ENCODE measurements at places on chromosomes 7 and 10.

DNA sequence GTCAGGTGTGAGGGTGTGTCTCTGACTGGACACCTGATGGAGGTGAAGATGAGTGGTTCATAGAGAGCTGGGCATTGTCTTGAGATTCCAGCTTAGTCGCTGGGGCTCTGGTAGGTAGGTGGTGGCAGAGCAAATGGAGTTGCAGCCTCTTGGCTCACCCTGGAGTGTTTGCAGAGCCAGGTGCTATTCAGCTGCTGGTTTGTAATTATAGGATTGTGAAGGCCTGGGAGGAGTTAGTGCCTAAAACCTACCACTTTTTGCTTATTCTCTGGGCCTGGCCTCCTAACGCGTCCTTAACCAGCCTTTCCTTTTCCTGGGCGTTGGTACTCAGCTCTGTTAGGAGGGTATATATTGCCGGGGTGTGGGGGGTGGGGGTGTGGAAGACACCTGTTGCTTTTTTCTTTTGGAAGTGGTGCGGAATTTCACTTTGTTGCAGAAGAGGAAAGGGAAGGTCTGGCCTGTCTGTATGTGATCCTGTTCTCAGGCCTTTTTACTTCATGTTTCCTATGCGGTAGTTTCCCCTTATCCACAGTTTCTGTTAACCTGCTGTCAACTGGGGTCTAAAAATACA, 3.2 kb downstream of the PPRC1 start:
- no peak for DNase-seq

DNA sequence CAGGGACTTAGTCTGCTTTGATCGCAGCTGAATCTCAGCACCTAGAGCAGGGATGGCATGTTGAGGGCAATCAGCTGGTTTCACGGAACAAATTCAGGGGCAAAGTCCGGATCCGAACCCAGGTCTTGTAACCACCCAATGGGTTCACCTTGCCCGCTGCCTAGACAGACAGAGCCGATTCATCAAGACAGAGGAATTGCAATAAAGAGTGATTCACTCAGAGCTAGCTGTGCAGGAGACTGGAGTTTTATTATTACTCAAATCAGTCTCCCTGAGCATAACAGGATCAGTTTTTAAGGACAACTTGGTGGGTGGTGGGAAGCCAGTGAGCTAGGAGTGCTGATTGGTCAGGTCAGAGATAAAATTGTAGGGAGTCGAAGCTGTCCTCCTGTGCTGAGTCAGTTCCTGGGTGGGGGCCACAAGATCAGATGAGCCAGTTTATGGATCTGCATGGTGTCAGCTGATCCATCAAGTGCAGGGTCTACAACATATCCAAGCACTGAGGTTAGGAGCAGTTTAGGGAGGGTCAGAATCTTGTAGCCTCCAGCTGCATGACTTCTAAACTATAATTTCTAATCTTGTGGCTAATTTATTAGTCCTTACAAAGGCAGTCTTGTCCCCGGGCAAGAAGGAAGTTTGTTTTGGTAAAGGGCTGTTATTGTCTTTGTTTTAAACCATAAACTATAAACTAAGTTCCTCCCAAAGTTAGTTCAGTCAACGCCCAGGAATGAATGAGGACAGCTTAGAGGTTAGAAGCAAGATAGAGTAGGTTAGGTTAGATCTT, 43.5 kb upstream of the CHST3 start:
- no peak for DNase-seq

- no peak for DNase-seq
Measured at GRCh38 chr10:131876508-131876907, 24.3 kb upstream of the PPP2R2D start.

- DNase-seq, result no peak
Measured at GRCh38 chr10:35356725-35357092, 20.4 kb downstream of the CCNY start.

GRCh38 chr10:5906651-5907050, 16.6 kb downstream of the FBH1 start:
- no peak for DNase-seq

- DNase-seq, result no peak
Measured at GRCh38 chr7:37927773-37928444, 7.5 kb downstream of the EPDR1 start.

DNA sequence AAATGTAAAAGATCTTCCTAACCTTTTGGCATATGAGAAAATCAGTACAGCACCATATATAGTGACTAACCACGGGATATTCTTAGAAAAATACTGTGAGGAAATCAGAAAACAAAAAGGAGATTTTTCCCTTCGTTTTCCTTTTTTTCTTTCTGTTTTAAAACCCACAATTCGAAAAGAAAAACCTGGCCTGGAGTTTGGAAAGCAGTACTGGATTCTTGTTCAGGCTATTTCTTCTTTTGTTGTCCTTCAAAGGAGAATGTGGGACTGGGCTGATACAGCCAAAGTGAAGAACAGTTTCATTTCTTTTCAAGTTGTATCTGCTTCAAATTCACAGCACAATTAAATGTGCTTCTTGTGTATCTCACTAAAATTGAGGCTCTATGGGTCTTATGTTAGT, 156.8 kb upstream of the PHYHIPL start:
- DNase-seq, result peak; percentile 69

GRCh38 chr10:110556969-110557601, 10.4 kb upstream of the SMC3 start:
- DNase-seq, result peak; percentile 26

DNA sequence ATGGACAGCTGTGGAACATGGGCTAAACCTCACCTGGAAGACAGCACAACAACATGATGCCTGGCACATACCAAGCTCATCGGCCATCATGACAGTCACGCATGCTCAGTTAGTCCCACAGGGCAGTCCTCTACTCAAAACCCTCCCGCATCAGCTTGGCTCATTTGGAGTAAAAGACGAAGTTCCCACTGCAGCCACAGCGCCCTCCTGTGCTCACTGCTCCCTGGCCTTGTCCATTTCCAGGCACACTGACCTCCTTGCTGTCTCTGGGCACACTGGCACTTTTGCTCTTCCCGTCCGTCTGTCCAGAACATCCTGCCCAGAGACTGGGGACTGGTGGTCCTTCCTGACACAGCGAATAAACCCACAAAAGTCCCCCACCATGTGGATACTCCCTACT, 66.2 kb downstream of the LARP4B start:
- DNase-seq, result no peak

DNA sequence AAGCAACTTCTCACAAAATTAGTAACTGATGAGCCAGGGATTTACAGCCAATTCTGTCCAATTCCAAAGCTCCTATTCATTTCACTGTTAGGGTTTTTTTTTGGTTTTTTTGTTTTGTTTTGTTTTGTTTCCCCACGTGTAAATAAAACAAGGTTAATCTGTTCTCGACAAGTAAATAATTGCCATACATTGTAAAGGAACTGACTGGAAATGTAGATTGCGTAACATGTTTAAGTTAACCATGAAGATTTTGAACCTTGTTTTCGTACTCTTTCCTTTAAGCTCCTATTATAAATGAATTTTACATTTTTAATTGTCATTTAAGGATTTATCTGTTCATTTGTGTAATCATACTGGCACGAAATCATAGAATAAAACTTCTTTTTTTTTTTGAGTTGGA, 42.0 kb upstream of the FOXP2 start:
- no peak for DNase-seq

GRCh38 chr7:129914536-129915272, 38.1 kb downstream of the UBE2H start:
- DNase-seq, result no peak

- no peak for DNase-seq
Measured at GRCh38 chr10:125543796-125544195, 139.2 kb downstream of the TEX36 start.

DNA sequence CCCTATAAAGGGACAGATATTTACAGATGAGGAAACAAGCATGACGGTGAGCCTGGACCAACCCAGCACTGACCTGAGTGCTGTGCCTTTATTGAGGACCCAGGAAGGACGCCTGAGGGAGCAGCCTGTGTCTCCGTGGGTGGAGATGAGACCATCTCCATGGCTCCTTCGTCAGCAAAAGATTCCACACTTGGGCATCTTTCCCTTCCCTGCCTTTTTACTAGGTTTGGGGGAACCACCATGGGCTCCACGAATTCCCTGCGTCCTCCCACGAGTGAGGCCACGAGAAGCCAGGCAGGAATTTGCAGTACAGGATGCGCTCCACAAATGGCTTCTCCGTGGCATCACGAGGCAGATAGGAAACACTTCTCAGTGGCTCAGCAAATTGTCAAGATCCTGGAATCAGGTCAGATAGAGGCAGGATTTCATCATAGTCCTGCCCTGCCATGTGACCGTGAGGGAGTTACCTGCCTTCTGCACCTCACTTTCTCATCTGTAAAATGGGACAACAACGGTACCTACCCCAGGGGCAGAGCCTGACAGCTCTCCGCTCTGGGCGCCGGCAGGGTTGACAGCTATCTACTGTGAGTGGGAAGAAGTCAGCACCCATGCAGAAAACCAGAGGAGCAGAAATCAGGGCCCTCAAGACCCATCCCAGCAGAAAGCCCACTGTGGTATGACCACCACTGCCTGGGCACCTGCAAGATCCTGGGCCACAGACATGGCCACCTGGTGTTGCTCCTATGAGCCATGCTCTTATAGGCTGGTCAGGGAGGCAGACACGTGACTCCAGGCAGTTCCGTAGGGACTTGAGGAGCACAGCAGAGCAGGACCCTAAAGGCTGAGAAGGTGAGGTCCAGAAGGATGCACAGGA, 80.1 kb downstream of the GRID1 start:
- no peak for DNase-seq

DNA sequence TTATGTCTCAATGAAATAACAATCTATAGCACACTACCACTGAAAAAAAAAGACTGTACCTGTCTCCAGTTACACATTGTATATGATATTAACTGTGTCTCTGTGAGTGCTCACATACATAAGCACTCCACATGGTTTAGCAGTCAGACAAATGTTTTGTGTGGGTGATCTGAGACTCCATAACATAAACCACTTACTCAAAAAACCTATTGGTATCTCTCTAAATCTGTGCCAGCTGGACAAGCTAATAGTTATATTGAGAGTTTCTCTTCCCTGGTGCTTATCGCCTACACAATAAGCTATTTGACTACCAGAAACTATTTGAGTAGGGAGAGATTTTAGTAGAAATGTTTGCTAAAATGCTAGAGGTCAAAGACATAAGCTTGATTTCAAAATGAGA, 190.1 kb upstream of the AGR3 start:
- DNase-seq, result no peak

GRCh38 chr10:112802411-112803022, 147.5 kb upstream of the TCF7L2 start:
- no peak for DNase-seq

- peak; percentile 61 for DNase-seq
Measured at GRCh38 chr10:117004227-117005025, 561 bp downstream of the SHTN1 start.

GRCh38 chr10:70846795-70847194, 31.0 kb downstream of the SGPL1 start:
- DNase-seq, result no peak

DNA sequence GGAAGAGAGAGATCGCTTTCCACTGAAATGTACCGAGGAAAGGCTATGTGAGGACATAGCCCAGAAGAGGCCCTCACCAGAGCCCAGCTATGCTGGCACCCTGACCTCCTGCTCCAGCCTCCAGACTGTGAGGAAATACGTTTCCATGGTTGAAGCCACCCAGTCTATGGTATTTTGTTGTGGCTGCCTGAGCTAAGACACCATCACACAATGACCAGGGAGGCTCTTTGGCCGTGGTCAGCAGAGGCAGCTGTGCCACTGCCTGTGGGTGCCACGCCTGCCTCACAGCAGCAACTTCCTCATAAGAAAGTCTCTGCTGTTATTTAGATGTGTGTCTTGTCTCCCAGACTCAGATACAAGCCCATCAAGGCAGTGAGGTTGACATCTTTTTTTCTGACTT, 182.7 kb upstream of the PLXNA4 start:
- DNase-seq, result no peak

- DNase-seq, result no peak
Measured at GRCh38 chr10:123492016-123492415, 174.1 kb upstream of the GPR26 start.

GRCh38 chr10:70367195-70367796, 15.1 kb downstream of the LRRC20 start:
- DNase-seq, result no peak

DNA sequence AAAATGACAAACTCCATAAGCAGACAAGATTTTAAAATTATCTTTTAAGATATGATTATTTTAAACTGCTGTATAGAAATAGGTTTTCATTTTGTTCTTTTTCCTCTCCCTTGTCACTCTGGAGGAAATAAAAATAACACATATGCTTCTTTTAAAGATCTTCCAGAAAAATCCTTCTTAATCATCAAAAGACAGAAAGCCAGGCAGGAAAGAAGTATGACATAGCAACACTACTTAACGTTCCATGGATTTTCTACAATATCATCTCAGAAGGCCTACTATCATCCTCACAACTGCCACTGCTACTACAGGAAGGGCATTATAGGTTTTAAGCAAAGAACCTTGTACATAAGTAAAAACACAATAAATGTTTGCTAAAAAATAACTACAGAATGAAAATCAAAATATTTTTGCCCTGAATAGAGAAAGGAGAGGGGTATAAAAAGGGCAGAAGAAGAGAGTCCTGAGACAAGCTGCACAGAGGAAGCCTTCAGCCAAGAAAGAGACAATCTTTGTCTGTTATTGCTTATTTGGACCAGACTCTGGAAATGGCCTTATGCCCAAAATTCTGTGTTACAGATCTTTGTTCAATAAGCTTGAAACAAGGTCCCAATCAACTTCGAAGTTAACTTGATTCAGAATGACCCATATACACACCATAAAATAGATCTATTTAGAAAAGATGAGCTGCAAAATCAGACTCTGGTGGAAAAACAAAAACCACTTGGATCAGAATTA, 67.8 kb downstream of the ABI1 start:
- DNase-seq, result peak; percentile 56

DNA sequence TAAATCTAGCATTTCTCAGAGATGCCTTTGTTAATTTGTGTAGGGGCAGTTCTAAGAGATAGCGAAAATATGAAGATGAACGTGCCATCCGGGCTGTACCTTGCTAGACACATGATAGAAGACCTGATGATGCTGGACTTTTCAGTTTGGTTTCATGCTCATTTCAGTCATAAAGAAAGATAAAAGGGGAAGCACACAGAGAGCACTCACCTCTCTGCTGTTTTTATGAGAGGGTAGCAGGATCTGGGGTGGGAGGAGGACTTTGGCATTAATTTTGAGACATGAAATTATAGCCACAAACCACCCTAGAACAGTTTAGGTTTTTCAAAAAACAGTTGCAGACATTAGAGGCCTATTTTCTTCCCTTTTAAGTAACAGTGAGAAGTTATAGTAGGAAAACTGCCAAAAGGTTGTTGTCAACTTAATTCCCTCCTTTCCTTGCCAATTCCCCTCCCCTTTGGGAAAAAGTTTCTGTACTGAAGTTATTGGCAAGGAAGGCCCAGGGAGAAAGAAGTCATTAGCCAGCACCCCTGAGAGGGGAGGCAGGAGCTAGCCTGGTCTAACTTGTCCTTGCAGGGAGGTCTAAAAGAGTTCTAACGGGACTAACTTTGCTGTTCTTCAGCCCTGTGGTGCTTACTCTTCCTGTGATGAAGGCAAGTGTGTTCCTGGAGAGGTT, 2.6 kb downstream of the ST7 start:
- peak; percentile 18 for DNase-seq

GRCh38 chr10:99329304-99329553, at the start of gene CNNM1:
Gene CNNM1, plus strand, starts transcription at chr10:99329356. Its CDS starts 32 bp downstream, at chr10:99329388.
- DNase-seq, result peak; percentile 58

All from midbrain (tissue), 1 donor.